Activated T-cell treated with anti-CD3 and anti-CD28 coated beads for 1 hour (primary cell): ENCODE measurements at places on chromosomes 4 and X.

DNA sequence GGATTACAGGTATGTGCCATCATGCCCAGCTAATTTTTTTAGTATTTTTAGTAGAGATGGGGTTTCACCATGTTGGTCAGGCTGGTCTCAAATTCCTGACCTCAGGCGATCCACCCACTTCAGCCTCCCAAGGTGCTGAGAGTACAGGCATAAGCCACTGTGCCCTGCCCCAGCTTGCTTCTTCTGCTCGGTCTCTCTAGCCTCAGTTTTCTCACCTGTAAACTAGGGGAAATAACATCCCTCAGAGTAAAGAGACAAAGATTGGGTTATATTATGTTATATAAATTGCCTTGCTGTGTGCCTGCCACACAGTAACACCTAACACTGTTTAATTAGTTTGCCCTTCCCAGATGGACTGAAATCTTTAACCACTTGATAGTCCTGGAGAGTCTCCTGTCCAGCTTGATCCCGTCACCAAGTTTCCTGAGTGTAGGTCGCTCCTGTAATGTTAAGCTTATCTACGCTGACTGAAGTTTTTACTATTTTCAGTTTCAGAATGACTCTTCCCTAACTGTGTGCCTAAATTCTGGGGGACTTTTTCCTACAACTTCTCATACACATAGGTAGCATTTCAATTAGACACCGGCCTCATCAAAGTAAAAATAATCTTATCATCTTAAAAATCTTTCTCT is 412.7 kb upstream of the TENM3 start:
- DNase-seq, result no peak

- no peak for DNase-seq
These were observed 204.3 kb upstream of the TLL1 start for GRCh38 chr4:165668694-165669093.

DNA sequence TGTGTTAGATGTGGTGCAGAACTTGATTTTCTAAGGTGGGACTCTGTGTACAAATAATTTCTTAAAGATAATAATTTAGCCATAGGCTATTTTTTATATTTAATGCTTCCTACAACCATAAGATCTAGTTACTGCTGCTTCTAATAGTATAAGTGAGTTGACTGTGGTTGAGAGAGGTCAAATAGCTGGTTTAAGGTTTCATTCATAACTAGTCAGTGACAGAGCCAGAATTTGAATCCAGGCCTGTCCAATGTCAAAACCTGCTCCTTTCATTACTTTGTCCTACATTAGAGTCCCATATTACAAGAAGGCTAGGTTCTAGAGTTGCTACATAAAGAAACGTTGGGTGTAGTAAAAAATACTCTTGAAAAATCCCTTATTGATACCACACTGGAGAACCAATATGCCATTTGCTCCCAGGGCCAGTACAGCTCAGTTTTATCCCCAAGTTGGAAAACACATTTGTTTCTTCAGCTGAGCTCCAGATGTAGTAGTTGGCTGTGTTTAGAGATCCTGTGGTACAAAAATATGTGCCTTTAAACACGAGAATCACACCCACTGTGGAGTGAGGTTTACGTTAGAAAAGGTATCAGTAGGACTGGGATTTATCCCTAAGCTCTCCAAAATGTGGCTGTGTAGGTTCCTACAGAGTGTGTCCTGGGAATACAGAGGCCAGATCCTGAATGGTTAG is 84.3 kb downstream of the REPS2 start:
- no peak for DNase-seq

DNA sequence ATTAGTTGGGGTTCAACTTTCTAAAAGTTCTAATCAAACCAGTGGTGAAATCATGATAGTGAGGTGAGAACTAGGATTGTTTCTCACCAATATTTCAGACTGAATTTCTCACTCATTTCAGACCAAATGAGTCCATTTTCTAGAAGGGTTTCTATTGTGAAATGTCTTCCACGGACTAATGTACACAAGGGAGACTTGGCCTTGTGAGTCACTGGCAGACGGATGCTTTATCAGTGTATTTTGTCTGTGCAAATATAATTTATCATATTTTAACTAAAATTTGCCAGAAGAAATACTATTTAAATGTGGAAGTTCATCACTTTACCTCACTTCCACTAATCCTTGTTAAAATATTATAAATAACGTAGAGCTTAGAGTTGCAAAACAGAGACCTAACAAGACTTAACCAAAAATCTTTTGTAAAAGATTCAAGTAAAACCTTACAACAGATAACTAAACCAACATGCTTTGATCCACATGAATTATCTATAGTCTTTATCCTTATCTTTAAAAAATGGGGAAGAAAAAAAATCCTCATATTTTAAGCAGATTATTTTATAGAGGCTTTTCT is 506.0 kb upstream of the FAM241A start:
- no peak for DNase-seq

DNA sequence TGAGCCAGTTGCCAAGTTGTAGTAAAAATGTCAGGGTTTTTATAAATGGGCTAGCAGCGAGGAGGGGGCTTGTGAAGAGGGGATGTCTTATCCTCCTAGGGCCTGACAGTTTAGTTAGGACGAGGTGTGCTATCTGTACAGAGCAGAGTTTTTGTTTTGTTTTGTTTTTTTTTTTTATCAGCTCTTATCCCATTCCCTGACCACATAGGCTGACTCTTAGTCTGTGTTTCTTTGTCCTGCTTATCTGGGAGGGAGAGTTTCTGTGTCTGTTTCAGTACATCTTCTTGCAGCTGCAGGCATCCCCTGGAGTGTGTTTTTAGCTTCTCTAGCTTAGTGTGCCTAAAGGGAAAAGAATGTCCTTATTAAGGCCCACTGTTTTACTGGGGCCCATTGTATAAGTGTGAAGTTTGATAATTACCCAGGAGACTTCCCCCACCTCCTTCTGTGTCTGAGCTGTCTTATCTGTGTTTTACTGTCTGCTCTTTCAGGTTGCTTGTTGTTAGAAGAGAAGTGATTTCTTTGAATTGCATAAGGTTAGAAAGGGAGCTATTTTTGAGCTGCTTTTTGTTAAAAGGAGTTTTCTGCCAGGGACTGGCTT is 32.0 kb downstream of the PAGE2 start:
- DNase-seq, result no peak

GRCh38 chr4:119946359-119946758 is 120.3 kb downstream of the MAD2L1 start:
- no peak for DNase-seq

DNA sequence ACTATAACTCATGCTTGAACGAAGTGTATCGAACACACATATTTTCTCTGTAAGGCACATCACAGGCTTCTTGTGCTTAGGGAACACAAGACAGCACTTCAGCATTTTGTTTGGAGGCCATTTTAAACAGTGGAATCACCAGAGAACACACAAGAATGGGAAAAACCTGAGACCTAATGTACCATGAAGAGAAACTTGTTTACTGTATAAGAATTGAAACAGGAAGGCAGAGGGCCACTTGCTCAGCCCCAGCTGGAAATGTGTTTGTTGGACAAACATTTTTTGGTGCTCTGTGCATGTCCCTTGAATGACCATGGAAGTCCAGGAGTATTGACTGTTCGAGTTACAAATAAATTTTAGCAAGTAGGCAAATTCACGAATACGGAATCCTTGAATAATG is 47.5 kb downstream of the RAPGEF2 start:
- no peak for DNase-seq

DNA sequence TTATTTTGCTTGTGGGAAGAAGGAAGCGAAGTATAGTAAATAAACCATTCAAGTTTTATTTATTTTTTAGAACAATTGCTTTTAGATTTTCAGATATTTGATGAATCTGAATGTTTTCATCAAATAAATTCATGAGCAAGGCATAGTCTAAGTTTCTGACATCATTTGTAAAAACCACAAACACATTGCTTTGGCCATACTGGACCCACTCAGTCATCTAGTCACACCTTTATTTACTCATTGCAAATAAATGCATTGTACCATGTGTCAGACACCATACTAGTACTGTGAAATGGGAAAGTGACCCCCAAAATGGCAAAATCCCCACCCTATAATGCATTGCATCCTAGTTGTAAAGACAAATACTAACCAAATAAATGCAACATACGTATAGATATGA is 449.1 kb upstream of the SMIM31 start:
- no peak for DNase-seq
